ENCODE measurements at places on chromosomes 7 and 10. TPM values are rescaled to one million over a fixed set of nuclear protein-coding genes. Genes with fewer than 3 reads are reported as not detected.

- DNase-seq: no peak
These were observed 11.4 kb downstream of the IRF5 start for GRCh38 chr7:128948976-128949760.

GRCh38 chr7:27099453-27100370 is 2.8 kb downstream of the HOXA2 start:
- DNase-seq: no peak

Gene C10orf105
- 3.1 TPM for total RNA-seq

GRCh38 chr10:130398090-130398994 is 262.2 kb downstream of the GLRX3 start:
- DNase-seq: no peak

GRCh38 chr10:133045556-133046389 is 42.0 kb upstream of the ADGRA1 start:
- DNase-seq: no peak

- DNase-seq: no peak
These were observed 34.5 kb upstream of the GATAD1 start for GRCh38 chr7:92412745-92413144.
